ENCODE measurements at places on chromosomes 5 and 9.

DNA sequence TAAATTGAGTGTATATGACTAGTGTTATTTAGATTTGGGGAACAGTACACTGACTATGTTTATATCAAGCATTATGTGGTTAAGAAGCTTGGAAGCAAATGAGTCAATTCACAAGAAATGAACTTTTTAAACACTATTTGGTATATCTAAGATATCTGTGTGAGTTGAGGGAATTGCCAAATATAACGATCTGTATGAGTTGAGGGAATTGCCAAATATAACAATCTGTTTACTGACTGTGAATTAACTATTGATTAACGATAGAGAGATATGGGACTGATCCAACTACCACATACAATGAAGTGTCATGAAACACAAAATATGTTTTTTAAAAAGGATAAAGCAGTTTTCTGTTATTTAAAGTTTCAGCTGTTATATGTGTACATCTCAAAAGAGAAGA is 301.4 kb downstream of the TENT4A start:
- no peak for DNase-seq

GRCh38 chr5:24899180-24899579 is 254.4 kb upstream of the CDH10 start:
- no peak for DNase-seq

GRCh38 chr9:35599763-35600604 is 5.1 kb upstream of the TESK1 start:
- no peak for DNase-seq

GRCh38 chr9:38621434-38622287 is 1.3 kb upstream of the ANKRD18A start:
- no peak for DNase-seq

GRCh38 chr5:1175015-1175414 is 26.4 kb upstream of the SLC6A19 start:
- DNase-seq = no peak

- DNase-seq = peak; percentile 39
Measured at GRCh38 chr5:160269017-160269416, 39.7 kb downstream of the FABP6 start.

DNA sequence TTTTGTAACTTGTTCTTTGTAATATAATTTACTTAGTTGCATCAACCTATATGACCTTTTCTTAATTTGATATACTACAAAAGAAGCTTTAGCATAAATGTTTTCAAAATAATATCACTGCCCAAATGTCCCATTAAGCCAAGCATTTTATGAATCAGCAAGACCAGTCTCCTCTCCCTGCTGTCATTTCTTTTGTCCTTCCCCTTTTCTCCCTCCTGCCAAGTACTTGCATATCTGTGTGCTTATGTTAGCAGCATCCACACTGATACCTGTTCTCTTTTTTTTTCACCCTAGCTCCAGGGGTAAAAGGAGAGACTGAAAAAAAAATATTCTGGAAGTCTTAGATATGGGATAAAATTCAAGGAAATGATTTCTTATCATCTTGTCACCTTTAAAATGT is 69.7 kb downstream of the ZSWIM6 start:
- DNase-seq = no peak

GRCh38 chr9:111559000-111559610 is 34.1 kb downstream of the ZNF483 start:
- DNase-seq = no peak

GRCh38 chr9:91207729-91208418 is 153.8 kb downstream of the AUH start:
- no peak for DNase-seq

DNA sequence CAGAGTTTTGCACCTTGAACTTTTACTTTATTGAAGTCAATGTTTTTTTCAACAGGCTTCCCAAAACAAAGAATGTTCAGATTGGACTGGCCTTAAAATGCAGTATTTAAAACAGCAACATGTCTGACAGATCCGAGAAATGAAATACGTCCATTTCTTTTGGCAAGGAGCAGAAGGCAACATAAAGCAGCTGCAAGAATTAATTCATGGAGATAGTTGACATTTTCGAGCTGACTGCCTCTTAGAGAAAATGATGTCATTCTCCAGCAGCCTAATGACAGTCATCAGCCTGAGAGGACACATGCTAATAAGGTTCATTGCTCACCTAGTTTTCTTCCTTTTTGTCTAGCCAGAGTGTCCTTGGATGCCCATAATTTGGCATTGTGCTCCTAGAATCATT is 232.2 kb upstream of the SEMA6A start:
- no peak for DNase-seq

GRCh38 chr9:7984203-7984602 is 184.6 kb upstream of the DMAC1 start:
- no peak for DNase-seq

DNA sequence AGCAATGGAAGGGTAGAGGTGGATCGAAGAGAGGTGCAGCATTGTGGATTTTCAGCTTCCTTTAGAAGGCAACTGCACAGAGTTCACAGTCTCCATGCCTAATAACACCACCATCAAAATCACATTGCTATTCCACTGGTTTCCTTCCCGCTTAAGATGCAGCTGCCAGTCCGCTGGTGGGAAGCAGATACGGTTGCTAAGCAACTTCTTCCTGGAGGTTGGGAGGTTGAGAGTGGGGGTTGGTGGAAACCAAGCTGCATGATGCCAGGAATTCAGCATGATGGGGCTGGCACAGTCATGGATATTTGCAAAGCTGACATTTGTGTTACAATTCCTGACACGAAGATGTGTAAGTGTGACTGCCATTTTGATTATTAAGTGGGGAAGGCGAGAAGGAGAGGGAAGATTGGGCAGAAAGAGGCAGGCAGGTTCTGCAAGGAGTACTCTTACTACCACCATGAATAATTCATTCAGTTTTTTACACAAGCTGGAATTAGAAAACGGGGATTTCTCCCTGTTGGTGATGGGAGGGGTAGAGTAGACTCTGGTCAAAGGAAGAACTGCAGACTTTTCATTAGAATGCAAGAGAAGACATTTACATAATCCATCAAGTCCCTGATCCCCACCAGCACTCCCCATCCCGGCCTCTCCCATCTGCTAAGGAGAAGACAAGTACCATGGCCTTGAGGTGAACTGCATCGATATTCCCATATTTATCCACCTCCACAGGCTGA is 87.5 kb downstream of the GLDC start:
- DNase-seq = no peak

GRCh38 chr9:115292584-115293279 is 174.8 kb upstream of the TNC start:
- no peak for DNase-seq

- no peak for DNase-seq
Measured at GRCh38 chr5:52771343-52772039, 16.2 kb upstream of the ITGA1 start.

DNA sequence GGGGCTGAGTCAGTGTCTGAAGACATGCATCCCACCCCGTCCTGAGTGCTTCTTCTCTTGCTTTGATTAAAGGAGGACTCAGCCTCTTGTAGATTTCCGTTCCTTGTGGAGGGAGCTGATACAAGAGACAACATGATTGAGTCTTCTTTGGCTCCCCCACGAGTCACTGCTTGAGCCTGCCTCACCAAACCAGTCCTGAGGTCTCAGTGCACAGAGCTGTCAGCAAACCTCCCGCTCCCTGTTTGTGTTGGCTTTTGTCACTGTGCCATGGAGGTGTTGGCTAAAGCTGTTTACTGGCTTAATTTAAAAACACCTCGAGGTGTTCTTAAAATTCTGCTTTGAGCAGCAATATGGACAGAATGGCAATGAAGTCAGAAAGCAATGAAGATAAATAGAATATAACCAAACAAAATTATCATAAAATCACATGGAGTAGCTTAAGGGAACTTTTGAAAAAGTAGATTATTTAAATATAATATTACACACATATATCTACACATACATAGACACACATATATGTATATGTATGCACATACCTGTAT is 234.1 kb upstream of the ANKRD55 start:
- no peak for DNase-seq

DNA sequence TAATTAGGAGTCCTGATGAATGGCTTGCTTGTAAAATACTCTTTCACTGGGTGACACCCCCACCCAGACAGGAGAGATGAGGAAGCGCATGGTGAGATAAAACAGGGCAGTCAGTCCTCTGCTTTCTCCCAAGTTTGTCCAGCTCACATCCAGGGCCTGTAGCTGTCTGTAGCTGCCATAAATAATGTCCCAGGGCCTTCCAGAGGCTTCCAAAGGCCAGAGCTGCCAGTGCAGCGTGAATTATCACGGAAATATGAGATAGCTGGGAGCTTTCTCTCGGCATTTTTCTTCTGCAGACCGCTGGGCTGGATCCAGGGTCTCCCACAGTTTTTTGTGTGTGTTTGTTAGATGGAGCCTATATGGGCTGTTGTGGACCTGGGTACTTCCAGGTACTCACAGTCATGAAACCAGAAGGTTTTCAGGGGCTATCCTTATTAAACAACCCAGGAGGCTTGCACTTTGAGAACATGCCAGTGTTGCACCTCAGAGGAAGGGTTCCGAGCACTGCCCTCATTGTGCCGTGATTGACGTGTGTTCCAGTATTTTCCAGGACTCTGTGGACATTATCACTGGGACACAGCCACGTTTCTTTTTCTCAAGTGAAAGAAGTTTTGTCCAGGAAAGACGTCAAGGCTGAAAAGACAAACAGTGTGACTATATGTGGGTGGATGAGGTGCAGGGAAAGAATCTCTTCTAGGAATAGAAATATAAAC is 117.5 kb downstream of the FGF1 start:
- DNase-seq = no peak

GRCh38 chr9:5044160-5044559 is 59.1 kb downstream of the JAK2 start:
- DNase-seq = no peak

- DNase-seq = no peak
Measured at GRCh38 chr5:139885172-139885856, 89.7 kb downstream of the PSD2 start.

GRCh38 chr5:137399911-137400310 is 99.2 kb downstream of the SPOCK1 start:
- DNase-seq = no peak
